ENCODE measurements at places on chromosomes 5 and 9.

DNA sequence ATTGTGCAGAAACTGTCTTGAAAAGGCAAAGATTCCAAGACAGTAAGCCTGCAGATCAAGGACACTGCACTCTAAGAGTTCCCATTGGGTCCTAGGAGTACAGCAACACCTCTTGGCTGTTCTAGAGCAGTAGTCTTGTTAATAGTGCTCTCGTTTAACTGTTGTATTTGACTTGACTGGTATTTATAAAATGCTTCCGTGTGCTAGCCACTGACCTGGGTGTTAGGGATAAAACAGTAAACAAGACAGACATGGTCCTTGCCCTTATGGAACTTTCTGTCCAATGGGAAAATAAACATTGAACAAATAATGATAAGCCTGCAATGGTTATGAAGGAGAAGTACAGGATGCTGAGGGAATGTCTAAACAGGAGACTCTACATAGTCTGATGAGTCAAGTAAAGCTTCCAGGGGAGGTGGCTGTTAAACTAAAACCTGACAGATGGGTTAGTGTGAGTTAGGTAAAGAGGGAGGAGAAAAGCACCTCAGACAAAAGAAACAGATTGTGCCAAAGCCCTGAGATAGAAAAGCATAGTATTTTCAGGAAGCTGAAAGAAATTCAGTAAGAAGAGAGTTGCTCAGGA is 33.3 kb downstream of the TDRD7 start:
- no peak for DNase-seq

GRCh38 chr5:118857700-118858099 is 130.6 kb downstream of the DTWD2 start:
- DNase-seq, result no peak

GRCh38 chr9:37466037-37466709 is 923 bp upstream of the ZBTB5 start:
- DNase-seq, result no peak

DNA sequence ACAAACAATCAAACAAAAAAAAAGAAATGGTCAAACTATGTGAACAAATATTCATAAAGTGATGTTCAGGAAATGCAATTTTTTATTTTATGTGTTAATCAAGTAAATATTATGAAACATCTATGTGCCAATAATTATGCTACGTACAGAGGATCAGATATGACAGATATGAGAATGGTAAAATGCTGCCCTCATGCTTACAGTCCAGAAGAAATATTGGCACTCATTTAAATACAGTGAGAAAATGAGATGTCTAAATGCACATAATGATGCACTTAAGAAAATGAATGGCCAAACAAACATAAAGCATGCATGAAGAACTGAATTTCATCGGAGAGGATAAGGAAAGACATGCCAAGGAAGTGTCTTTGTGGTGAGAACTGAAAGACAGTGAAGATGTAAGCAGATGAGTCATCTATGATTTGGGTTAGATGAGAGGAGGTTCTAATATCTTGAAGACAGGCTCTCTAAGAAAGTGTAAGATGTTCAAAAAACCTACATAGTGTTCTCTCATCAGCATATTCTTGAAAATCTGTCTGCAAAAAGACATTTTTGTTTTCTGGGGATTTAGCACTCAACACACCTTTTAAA is 1231.1 kb upstream of the ACO1 start:
- no peak for DNase-seq

- no peak for DNase-seq
Observed at GRCh38 chr5:143871672-143872071, 59.7 kb downstream of the HMHB1 start.

DNA sequence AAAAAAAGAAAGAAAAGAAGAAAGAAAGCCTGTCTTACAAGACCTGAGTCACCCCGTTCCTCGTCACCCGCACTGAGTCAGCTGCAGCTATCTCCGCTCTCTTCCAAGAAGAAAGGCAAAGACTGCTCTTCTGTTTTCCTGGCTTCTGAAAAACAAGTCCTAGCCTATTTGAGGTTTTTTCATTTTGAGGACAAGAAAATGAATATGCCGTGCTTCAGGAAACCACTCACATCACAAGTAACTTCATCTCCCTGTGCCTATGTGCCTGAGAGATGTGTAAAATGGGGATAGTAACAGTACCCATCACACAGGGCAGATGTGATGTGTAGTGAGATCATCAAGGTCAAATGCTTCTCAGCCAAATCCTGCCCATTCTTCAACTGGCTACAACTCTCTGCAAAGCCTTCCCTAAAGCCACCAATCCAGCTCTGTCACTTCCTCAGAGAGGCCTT is 78.4 kb downstream of the GLDC start:
- peak; percentile 40 for DNase-seq

GRCh38 chr5:55918087-55919035 is 67.2 kb downstream of the IL31RA start:
- DNase-seq, result no peak

- DNase-seq, result no peak
Observed at GRCh38 chr5:82720213-82721086, 356.7 kb downstream of the TMEM167A start.

GRCh38 chr9:114938687-114939575 is 8.5 kb upstream of the TNFSF8 start:
- no peak for DNase-seq

- DNase-seq, result no peak
Observed at GRCh38 chr5:3024554-3024953, 273.1 kb upstream of the IRX2 start.

DNA sequence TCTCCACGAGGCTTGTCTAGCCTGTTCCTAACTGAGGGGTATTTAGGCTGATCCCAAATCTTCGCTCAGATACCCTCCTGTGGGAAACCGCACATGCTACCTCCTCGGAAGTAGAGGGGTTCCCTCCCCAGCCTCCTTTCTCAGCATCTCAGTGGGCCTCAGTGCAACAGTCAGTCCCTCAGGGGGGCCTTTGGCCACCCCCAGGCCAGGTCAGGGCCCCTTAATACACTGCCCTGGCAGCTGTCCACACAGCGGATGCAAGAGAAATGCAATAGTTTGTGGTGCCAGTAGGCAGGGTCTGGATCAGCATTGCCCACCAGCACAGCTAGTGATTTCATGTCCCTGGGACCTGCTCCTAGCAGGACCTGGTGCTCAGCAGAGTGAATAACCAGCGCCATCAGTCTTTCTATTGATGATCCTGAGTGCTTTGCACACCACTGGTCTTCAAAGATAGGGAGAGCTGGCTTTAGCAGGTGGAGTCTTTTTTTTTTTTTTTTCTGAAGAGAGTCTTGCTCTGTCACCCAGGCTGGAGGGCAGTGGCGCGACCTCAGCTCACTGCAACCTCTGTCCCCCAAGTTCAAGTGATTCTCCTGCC is 7.5 kb downstream of the PLPP7 start:
- no peak for DNase-seq

DNA sequence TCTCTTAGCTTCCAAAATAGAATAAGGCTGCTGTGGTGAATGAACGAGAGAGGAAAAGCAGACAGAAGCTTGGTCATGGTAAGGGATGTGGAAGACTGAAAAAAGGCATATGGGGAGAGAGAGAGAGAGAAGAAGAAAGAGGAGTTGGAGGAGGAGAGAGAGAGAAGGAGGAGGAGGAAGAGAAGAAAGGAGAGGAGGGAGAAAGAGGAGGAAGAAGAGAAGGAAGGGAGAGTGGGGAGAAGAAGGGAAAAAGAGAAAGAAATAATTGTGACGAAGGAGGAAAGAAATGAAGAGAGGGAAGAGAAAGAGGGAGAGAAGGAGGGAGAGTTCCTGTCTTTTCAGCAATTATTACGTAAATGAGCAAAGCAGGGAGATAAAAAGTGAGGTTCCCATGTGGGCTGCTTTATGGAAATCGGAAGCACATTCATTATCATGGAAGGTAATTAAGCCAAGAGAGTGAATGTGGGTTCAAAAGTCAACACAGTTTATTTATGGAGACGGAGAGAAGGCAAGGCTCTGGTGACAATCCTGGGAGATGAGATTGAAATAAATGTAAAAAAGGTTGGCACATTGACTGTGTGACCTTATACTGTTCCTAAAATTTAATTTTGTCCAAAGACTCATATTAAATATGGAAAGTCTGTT is 611.2 kb downstream of the KIF4B start:
- no peak for DNase-seq

DNA sequence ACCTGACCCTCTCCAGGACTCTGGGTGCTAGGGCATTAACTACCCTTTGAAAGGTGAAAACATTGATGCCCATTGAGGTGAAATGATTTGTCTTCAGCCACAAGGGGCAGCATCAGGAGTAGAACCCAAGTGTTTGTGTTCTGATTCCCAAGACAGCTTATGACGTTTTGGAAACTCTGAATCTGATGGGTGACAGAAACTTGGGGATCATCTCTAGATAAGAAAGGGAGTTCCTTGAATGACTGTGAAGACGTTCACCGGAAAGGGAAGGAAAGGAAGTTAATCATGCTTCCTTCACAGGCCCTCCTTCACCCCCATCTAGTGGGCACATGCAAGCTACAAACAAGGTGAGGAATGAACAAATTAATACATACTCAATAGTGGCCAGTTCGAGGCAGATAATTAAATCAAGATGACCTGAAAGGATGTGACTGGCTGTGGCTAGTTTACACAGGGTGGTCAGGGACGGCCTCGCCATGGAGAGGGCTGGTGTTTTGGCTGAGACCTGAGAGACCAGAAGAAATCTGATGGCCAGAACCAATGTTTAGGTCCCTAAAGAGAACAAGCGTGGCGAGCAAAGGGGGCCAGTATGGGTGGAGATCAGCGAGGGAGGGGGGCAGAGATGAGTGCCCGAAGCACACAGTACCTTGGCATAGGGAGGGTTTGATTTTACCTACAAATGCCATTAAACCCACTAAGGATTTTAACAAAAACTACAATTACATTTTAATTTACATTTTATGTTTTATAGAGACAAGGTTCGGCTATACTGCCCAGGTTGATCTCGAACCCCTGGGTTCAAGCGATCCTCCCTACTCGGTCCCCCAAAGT is 937 bp upstream of the SLC26A2 start:
- peak; percentile 58 for DNase-seq

DNA sequence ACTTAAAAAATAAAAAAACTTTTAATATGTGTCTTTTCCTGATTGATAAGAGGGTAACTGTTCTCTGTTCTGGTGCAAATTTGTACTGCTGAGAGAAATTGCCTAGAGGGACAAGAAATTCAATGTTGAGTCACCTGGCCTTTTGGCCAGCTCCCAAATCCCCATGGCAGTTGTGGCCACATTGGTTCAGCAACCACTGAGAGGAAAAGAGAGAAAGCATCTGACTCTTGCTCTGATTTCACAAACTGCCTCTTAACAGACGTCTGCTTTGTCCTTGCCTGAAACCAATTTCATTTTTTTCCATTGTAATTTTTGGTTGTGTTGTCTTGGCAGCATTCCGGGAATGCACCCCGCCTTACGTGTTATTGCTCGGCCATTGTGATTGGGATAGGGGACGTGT is 42.4 kb downstream of the NTRK2 start:
- no peak for DNase-seq

DNA sequence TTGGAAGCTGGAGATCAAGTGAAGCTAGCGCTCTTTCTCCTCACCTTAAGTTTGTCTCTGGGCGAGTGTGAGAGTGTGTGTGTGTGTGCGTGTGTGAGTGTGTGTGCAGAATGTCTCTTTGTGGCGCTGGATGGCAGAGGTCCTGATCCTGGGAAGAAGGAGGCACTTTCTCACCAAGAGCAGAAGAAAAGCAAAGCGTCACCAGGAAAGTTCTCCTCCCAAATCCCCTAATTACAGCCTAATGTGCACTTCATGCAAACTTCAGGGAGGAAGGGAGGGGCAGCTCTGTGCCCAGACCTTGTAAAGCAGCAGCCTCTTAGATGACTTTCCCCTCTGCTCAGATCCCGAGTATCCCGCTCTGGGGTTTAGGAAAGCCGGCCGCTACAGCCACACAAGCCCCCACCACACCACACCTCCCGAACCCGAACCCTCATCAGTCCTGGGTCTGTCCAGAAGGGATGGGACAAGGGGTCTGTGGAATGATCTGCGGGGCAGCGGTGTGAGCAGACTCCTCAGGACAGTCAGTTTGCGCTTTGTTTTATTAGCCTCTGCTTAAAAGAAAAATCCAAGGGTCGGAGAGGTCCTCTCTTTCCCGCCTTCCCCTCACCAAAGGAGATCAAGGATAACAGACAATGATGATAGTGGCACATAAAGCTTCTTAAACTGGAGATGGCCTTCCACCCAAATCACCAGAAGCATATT is at the start of gene HAPLN1:
TSS of gene HAPLN1 (minus strand) at position 20 of the 702 bp plus-strand sequence. CDS start 47,332 bp downstream, outside the sequence.
- DNase-seq, result no peak

DNA sequence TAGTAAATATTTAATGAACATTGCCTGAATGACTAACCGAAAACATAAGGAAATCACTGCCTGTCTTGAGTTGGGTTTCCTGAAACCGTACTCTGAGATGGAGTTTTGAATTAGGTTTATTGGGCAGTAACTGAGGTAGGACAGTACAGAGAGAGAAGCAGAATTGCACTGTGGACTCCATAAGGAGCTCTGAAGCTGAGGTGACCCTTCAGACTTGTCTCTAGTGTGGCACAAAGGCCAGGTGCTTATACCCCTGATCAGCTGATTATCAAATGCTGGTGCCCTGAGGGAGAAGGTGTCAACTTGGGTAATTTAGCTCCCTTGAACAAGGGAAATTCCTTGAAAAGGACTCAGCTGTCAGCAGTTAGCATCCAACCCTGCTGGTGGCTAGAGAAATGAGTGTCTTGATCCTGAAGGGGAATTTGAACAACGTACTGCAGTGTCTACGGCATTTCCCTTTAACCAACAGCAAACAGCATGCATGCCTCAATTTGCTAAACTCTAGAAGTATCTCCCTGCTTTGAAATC is 135.0 kb upstream of the SMARCA2 start:
- DNase-seq, result no peak

GRCh38 chr5:66864240-66864884 is 268.2 kb downstream of the MAST4 start:
- DNase-seq, result no peak

GRCh38 chr5:159601216-159601615 is 270.9 kb upstream of the IL12B start:
- no peak for DNase-seq

DNA sequence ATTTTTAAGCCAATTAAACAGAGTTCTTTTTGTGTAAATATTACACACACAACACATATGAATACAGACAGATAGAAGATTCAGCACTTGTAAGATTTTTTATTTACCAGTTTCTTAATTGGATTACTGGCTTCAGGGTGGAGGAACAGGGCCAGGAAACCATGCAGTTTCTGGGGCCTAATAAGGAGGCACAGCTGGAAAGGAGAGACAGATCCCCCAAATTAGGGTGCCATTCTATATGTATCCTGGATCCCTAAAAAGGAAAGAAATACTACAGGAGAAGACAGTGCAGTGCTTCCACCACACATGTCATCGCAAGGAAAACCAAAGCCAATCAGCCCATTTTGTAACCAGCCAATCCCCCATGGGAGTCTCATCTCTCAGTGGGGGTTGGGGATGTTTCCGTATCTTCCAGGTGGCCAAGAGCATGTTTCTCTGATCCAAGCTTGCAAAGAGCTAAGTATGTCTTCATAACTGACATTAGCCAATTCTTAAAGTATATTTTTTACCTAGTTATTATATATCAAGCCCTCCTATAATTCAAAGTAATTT is 15.8 kb upstream of the ABO start:
- no peak for DNase-seq

- peak; percentile 37 for DNase-seq
Observed at GRCh38 chr5:151612689-151613427, 21.7 kb upstream of the FAT2 start.

GRCh38 chr5:29238115-29238514 is 1955.4 kb upstream of the CDH6 start:
- DNase-seq, result no peak

GRCh38 chr5:180140571-180140970 is 68.4 kb downstream of the RASGEF1C start:
- no peak for DNase-seq
